ENCODE measurements at places on chromosomes 2 and 18.

DNA sequence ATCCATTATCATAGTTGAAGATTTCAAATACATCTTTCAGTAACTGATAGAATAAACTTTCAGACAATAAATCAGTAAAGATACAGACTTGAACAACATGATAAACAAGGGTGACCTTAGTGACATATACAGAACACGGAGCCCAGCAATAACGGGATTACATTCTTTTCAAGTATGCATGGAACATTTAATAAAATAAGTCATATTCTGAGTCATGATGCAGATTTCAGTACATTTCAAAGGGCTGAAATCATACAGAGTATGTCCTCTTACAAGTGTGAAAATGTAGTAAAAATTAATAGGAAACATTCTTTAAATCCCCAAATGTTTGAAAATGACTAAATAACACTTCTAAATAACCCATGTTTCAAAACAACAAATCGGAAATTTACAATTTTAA lies 17.2 kb upstream of the KLHL29 start:
- no peak for DNase-seq

GRCh38 chr2:207087046-207087902 lies 78.5 kb downstream of the KLF7 start:
- no peak for DNase-seq

DNA sequence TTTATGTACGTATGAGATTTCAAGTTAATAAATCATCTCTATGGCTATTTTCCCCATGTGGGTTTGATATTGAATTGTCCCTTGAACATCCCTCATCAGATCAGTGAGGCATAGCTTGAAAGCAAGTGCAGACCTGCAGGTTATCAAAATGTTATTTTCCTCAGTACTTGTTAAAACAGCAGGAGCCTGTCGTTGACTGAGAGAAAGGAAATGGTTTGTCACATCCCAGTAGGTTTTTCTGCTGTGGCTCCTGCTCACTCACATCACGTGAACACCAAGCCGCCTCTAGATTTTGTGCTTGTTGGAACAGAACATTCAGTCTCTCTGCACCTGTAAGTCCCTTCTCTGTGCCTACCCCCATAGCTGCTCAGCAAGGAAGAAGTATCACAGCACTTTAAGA lies 340.3 kb downstream of the CELF4 start:
- DNase-seq = no peak

DNA sequence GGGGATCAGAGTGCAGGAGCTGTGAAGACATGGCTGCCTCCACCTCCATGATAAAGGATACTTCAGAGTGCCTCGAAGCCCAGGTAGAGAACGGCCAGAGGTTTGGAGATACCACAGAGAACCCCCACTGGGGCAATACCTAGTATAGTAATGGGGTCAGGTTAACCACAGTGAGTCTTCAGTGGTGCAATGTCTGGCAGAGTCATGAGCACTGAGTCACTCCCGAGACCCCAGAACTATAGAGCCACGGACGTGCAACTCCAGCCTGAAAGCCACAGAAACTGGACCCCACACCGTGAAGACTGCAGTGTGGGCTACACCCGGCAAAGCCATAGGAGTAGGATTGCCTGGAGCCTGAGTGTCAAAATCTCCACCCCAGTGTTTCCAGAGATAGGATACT lies 746.6 kb downstream of the CBLN2 start:
- DNase-seq = no peak

- no peak for DNase-seq
These were observed 269.1 kb downstream of the TMX3 start for GRCh38 chr18:68445668-68446426.

All from stimulated activated CD8-positive, alpha-beta memory T cell treated with anti-CD3 and anti-CD28 coated beads, Interleukin-15, amount 100 ng/mL, for 48 hours (primary cell).